DMS153 (cell line): ENCODE measurements at places on chromosomes 1 and 21.

DNA sequence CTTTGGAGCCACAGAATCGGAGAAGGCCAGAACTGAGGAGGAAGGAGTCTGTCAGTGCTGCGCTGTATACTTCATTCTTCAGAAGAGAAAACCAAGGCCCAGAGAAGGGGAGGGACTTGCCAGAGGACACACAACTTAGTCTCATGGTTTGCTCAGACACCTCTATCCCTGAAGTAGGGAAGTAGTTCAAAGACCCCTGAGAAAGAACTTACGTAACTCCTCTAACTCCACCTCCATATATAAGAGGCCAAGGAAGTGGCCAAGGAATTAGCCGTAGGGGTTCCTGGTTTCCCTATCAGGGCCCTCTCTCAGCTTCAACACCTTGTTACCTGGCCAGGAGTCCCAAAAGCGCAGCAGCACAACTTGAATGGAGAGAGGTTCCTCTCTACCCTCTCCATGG is 580 bp upstream of the NECTIN4 start:
- DNase-seq = no peak

DNA sequence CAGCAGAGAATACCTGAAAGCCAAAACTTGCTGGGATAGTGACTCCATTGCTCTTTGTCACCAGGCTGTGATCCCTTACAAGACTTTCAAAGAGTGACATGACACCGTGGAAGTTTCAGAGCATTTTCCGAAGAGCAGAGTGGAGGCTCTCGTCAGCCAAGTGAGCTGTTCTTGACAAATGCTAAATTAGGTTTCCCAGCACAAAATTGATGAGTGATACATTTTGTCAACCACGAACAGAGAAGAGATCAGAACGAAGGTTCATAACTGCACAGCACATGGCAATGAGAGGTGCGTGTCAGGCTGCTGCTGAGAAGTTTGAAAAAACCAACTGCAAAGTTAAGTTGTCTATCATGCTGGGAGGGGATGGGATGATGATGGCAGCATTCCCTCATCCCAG is 184.4 kb upstream of the C1orf174 start:
- DNase-seq = no peak

GRCh38 chr1:79293611-79294010 is 287.1 kb upstream of the ADGRL4 start:
- DNase-seq = no peak

GRCh38 chr1:210558302-210558701 is 229.6 kb downstream of the HHAT start:
- DNase-seq = peak; percentile 50

GRCh38 chr1:206608108-206608698 is 4.1 kb downstream of the EIF2D start:
- no peak for DNase-seq

DNA sequence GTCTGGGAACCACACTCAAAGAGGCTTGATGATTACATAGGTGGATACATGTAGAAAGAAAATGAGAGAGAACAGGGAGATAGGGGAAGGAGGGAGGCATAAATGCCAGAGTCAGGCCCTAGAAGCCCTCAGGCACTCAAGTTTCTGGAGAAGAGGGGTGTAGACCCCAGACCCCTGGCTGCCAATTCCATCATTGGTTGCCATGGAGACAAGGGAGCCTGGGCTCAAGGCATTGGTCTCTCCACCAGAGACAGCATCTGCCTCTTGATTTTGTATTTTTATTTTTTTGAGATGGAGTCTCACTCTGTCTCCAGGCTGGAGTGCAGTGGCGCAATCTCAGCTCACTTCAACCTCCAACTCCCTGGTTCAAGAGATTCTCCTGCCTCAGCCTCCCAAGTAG is 114.3 kb upstream of the GRIK3 start:
- DNase-seq = no peak

DNA sequence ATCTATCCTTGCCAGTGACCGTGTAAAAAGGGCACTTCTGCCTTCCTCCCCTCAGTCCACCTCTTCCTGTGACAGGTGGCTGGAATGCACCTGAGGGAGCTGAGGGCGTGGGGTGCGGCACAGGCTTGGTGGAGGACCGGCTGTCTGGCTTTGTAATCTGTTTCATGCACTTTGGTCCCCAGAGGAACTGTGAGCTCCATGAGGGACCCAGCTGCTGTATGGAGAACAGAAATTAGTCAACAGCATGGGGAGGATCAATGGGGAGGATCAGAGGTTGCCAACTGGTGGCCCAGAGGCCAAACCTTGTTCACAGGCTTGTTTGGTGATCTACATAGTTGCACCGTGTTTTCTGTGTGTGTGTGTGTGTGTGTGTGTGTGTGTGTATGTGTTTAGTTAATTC is 19.0 kb upstream of the LUZP1 start:
- DNase-seq = no peak
